ENCODE measurements at places on chromosomes 3 and 15.

DNA sequence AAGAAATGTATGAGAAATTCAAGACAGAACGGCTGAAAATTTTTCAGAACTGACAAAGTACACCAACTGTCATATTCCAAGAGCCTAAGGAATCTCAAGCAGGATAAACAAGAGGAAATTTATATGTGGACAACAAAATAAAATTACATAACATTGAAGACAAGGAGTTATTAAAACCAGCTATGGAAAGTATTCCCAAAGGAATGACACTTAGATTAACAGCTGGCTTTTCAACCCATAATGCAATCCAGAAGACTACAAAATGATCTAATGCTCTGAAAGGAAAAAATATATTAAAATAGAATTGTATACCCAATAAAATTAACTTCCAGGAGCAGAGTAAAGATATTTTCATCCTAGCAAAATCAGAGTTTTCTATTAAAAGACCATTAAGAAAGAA, 132.2 kb upstream of the BNIP2 start:
- DNase-seq, result no peak

GRCh38 chr15:99662903-99663302, 70.3 kb downstream of the LYSMD4 start:
- DNase-seq, result no peak

DNA sequence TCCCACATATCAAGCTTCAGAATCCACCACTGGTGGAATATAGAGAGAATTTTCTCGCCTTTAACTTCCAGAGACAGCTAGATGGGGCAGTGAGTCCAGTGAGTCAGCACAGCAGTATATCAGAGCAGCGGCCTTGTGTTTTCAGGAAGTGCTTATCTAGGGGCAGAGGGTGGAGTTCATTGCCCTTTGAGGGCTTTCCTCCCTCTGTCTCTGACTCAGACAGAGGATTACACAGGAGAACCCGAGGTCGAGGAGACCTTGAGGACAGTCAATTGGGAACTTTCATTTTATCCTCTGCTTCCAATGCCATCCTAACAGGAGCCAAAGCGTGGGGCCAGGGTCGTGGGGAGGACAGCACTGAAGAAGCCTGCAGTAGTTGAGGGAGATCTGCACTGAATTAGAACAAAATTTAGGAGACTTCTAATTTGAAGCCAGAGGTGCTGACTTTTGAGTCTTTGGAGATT, 109.6 kb upstream of the UMPS start:
- no peak for DNase-seq

- DNase-seq, result no peak
Observed at GRCh38 chr3:141343077-141343476, 25.2 kb upstream of the ZBTB38 start.

DNA sequence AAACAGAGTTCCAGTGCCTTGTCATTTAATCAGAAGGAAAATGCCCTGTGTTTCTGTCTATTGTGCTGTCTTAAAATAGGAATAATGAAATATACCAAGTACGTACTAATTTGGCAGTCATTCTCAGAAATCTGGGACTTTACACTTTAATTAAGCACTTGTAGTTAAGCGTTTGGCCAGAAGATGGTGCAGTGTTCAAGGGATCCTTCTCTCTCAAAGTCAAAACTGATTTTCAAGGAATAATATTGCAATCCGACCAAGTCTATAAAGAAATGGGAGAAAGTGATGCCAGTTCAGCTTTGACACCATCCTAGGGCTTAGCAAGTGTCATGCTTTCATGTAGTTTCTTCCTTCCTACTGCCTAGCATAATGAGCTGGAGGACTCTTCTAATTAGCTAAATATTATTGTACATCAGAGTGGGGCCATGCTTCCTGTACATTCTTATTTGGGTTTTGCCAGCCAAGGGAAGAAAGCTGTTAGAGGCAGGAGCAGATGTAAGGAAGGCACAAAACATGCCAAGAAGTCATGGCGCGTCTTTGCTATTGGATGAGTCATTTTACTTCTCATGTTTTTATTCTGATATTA, 64.8 kb downstream of the SAMMSON start:
- peak; percentile 3 for DNase-seq

- no peak for DNase-seq
Observed at GRCh38 chr3:27115352-27115751, 253.8 kb downstream of the NEK10 start.

- DNase-seq, result no peak
Observed at GRCh38 chr3:69126216-69126615, 3.8 kb upstream of the LMOD3 start.

DNA sequence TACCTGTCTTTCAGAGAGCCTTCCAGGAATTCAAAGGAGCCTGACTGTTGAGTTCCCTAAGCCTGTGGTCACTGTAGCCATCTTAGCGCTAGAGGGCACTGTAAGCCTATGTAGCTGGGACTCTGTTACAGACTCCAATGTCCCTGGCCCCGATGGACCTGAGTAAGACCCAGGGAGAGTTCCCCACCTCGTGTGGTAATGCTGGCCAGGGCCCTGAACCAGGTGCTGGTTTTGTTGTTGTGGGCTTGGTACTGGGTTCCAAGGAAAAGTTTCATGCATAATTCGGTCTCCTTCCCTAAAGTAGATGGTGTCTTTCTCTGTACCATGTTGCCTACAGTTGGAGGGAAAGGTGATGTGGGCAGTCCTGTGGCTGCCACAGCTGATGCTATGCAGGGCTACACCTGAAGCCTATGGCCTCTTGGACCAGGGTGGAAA, 32.4 kb downstream of the CDAN1 start:
- peak; percentile 28 for DNase-seq
